ENCODE measurements at places on chromosomes 3 and 15. TPM values are rescaled to one million over a fixed set of nuclear protein-coding genes. Genes with fewer than 3 reads are reported as not detected.

GRCh38 chr3:101216710-101217465 lies 103.5 kb downstream of the IMPG2 start:
- no peak for DNase-seq
- H3K4me1 ChIP-seq: peaks cover 4% of the 10 kb centered on the region
- no peak overlapping the region for H3K27ac ChIP-seq
- H3K36me3 ChIP-seq: no peaks in the 10 kb centered on the region

RBPMS2 gene
- total RNA-seq: not detected

BBS4 gene
- 10.2 TPM for total RNA-seq

DNA sequence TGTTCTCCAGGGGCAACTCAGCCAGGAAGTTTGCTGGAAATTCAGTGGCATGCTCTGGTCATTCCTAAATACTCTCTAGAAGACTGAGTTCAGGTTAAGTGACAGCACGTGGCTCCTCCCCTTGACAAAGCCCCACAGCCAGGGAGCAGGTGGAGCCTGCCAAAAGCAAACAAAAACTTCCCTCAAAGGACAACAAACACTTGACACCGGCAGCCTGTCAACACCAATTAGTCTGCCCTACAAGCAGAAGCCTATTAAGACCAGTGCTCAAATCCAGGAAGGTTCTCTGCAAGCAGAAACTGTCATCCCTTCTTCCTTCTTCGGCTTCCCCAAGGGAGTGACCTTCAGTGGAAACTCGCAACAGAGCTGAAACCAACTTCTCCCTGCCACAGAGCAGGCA lies 5.0 kb downstream of the MEX3B start:
- peaks cover 15% of the 10 kb centered on the region for H3K27me3 ChIP-seq
- no peak overlapping the region for H3K27ac ChIP-seq
- no peaks in the 10 kb centered on the region for H3K36me3 ChIP-seq
- no peak for DNase-seq
- no peak overlapping the region for H3K4me3 ChIP-seq
- H3K4me1 ChIP-seq: peaks cover 10% of the 10 kb centered on the region

All from activated CD4-positive, alpha-beta T cell treated with anti-CD3 and anti-CD28 coated beads, Interleukin-2, amount 10 ng/mL, durations not matched to agents 24 days and 14 days (primary cell).